ENCODE measurements at places on chromosomes 2 and 18.

- DNase-seq, result no peak
Measured at GRCh38 chr2:201266629-201267028, 6.3 kb downstream of the CASP8 start.

- no peak for DNase-seq
Measured at GRCh38 chr18:25229920-25230319, 122.0 kb downstream of the ZNF521 start.

DNA sequence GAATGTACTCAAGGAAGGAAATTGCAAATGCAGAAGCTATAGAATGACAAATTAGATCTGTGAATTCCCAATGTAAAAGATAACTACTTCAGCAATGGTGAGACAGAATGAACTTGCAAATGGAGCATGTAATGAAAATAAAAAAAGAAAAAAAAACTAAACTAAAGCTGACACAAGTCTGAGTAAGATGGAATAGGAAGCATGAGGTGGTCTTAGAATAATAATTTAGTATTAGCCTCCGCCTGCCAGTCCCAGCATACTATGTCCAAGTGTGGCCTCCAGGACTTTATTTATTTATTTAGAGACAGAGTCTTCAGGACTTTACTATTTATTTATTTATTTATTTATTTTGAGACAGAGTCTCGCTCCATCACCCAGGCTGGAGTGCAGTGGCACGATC, 37.4 kb upstream of the SLC39A10 start:
- no peak for DNase-seq

- no peak for DNase-seq
Measured at GRCh38 chr2:30643674-30644073, 163.6 kb downstream of the CAPN13 start.

DNA sequence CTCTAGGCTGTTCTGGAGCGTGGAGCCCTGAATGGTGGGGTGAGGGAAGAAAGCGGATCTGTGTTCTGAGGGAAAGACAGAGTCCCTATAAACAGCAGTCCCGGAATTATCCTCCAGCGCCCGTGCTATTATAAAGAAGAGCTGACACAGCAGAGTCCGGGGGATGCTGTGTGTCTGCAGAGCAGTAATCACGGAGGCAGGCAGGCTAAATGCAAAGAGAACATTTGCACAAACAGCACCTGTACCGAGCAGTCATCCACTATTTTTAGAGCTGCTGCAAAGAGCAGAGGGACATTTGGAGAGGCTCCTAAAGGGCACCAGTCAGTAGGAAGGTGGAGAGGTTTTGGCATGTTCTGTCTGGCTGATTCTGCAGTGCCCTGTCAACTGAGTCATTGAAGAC, 293.8 kb upstream of the SLC14A2 start:
- DNase-seq, result no peak

DNA sequence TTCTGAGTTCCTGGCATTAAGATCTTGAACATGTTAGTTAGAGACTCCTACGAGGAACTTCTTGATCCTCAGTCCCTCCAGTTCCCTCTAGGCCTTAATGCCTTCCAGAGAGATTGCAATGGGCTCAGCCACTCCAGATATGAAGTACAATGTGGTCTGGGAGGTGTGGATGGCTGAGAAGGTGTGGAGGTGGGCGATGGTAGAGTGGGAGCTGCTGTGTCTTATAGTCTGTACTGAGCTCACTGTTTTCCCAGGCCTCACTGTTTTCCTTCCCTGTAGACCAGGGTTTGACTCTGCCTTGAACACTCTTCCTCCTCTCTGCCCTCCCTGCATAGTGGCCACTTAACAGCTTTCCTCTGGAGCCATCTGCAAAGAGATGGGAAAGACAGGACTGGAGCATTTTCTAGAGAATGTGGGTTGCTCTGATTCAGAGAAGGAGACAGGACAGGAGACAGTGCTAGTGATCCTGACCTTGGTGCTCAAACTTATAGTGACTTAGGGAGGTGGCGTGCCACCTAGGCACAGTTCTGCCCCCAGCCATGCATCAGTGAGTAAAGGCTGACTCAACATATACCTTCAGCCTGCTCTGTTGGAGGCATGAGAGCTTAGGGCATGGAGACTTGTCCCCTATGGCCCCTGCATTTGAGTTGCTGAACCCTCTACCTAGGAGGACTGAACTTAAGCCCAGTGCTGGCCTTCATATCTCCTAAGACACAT, 129.7 kb downstream of the TDRD15 start:
- no peak for DNase-seq

- no peak for DNase-seq
Measured at GRCh38 chr2:197179744-197180498, 130.7 kb downstream of the ANKRD44 start.

DNA sequence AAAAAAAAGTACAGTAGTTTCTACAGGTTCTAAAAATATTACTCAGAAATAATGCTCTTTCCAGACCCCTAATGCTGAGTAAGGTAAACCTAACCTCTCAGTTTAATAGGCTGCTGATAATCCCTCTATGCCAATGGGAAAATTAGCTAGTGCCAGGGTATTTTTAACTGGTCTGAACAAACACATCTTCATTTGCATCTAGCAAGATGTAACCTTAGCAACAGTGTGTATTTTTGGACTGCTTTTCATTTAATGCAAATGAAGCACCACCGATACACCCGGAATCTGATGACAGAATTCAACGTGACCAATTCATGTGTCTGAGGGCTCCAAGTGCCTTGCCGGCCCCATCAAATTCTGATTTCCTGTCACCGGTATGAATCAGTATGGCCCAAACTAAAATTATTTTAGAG, 47.4 kb upstream of the CYRIA start:
- DNase-seq, result no peak

DNA sequence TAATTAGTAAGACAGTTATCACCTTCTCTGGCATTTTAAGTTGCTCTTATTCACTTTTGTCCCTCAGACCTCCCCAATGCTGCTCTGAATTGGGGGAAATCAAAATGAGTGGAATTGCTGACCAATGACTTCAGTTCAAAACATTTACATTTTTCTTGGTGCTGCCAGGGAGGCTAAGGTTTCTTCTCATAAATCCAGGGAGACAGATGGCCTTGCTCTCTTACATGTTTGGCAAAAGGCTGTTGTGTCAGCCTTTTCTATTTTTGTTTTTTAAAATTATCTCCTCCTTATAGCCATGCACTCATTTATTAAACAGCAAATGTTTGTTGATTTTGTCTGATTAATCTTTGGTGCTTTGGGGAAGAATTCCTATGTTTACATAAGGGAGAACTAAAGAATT, 82.0 kb downstream of the GALNT13 start:
- DNase-seq, result no peak

DNA sequence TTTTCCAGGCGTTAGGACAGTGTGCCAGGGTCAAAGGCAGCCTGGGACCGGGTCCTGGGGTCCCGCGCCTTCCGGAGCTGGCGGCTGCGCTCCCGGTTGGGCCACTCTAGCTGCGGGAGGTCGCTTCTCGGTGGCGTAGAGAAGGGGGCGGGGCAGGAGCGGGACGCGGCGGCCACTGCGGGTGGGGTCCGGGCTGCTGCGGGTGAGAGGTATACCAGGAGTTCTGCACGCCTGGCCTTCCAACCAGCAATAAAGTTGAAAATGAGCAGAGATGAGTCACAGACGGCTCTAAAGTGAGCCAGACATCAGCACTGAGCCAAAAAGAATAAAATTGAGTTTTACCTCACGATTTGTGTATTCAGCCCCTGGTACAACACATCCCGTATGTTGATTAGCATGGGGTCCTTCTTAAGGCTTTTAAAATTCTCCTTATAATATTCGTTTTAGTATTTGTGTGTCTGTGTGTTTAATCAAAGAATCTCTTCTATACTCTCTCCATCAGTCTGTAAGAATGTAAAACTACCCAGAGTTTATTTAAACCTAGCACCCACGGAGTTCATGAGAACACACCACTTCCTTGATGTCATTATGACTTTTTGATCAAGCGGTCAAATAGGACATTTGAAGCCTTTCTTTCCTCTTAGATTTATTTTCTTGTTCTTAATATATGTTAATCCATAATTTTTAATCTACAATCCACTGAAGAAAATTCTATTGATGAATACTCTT, at the start of gene C1GALT1C1L:
Gene C1GALT1C1L (minus strand): TSS at position 108 of the 729 bp plus-strand sequence. CDS start 107 bp downstream, at position 1.
- peak; percentile 37 for DNase-seq

GRCh38 chr2:191379375-191379774, 134.2 kb downstream of the MYO1B start:
- no peak for DNase-seq

DNA sequence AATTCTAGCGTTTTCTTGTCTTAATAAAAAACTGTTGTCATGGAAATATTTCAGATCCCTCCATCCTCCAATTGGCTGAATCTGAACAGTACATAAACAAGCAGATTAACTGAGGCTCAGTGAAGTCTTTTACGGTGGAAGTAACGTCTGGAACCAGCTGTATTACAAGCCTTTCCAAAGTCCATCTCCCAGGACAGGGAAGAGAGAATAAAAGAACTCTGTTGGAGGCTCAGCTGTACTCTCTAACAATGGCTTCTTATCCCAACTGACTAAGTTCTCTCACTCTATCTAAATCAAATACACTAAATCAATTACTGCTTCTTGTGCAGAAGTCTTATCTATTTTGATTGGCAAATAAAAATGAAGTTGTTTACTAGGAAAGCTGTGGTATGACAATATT, 19.9 kb upstream of the NEDD4L start:
- DNase-seq, result no peak

DNA sequence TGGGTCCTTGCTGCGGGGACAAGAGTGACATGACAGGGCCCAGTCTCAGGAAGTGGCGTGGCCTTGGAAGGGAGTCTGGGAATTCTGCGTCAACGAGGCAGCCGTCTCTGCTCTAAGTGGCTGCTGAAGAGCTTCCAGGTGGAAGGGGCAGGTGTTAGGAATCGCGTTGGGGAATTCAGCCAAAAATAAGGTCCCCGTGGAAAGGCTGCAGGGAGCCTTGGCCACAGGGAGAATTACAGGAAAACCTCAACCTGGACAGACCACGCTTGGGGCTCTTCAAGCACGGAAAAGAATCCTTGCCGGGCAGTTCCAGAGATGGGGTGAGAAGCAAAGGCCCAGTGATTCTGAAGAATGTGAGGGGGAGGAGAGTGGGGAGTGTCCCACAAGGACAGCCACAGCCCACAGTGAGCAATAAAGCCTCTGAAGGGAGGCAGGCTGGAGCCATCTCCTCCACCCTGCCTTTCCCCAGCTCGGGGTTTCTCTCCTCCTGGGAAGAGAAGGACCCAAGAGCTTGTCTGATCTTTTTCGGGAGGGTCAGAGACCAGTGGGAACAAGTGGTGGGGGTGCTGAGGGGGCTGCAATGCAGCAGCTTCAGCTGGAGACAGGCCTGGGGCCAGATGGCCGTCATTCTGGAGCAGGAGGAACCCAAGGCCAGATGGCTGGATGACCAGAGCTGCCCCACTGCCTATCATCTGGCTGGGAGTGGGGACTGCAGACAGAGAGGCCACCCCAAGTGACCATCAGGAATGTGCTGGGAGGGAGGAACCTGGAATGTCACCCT, 106.4 kb upstream of the SMAD2 start:
- DNase-seq, result no peak

GRCh38 chr2:73985308-73986084, 786 bp downstream of the TET3 start:
- peak; percentile 78 for DNase-seq

DNA sequence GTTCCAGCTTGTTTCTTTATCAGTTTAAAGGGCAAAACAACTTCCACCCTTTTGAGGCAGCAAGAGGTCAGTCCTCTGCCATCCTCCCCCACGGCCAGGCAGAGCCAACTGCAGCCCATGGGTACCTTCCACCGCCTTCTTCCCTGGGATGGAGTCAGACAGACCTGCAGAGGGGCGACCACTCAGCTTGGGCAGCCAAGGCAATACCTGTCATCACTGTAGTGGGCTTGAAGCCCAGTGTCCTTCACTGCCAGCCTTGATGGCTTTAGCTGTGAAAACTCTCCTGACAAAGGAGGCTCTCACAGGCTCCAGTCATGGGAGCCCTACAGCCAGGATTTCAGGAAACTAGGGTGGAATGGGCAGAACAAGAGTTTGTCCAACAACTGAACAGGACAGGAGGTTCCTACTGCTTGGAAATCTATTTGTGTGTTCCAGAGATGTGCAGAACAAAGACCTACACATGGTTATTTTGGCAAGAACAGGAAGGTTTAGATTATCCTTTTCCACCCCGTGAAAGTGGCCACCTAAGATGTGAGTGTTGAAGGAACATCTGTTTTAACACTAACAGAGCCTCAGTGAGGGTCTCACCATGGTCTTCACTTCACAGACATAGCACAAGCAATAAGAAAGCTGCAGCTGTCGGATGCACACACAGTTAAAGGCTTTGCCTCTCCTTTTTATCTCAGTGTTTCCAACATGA, 93.9 kb upstream of the RMDN2 start:
- no peak for DNase-seq

DNA sequence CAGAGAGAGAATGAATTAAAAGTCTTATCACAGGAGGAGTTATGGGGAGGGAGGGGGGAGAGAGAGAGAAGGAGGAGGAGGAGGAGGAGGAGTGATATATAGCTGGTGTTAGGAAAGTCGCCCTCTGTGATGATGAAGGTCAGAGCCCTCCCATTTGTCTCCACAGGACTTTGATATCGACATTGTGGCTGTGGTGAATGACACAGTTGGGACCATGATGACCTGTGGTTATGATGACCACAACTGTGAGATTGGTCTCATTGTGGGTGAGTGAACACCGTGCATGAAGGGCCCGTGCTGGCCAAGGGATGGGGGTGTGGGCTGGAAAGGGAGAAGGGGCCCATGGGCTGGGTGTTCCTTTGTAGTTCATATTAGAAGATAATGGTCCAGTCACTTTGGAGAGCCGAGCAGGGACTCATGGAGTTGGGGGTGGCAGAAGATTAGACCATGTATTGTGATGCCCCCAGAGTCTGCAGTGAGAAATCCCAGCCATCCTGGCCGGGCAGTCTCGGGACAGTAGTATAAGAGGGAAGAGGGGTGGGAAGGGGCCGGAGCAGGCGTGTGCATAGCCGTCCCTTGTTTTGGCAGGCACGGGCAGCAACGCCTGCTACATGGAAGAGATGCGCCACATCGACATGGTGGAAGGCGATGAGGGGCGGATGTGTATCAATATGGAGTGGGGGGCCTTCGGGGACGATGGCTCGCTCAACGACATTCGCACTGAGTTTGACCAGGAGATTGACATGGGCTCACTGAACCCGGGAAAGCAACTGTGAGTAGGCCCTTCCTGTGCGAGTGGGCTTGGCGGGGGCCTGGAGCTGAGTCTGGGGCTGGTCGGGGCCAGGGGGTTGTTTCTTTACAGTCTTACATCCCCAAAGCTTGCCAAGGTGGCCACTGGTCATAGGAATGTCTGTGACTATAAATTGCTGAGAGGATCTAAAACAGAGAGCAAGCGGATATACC, 40.0 kb downstream of the HK2 start:
- DNase-seq, result no peak

GRCh38 chr2:197873293-197873701, 68.9 kb downstream of the PLCL1 start:
- no peak for DNase-seq

Measured in stimulated activated CD4-positive, alpha-beta T cell treated with anti-CD3 and anti-CD28 coated beads, Interleukin-4, amount 100 ng/mL, for 1 hour (primary cell).